ENCODE measurements at places on chromosomes 2 and 18. TPM values are rescaled to one million over a fixed set of nuclear protein-coding genes. Genes with fewer than 3 reads are reported as not detected.

The ITGB6 gene
- 77.2 TPM for polyA plus RNA-seq

The FAP gene
- polyA plus RNA-seq: 122 TPM

The POMC gene
- polyA plus RNA-seq: 20.8 TPM

DNA sequence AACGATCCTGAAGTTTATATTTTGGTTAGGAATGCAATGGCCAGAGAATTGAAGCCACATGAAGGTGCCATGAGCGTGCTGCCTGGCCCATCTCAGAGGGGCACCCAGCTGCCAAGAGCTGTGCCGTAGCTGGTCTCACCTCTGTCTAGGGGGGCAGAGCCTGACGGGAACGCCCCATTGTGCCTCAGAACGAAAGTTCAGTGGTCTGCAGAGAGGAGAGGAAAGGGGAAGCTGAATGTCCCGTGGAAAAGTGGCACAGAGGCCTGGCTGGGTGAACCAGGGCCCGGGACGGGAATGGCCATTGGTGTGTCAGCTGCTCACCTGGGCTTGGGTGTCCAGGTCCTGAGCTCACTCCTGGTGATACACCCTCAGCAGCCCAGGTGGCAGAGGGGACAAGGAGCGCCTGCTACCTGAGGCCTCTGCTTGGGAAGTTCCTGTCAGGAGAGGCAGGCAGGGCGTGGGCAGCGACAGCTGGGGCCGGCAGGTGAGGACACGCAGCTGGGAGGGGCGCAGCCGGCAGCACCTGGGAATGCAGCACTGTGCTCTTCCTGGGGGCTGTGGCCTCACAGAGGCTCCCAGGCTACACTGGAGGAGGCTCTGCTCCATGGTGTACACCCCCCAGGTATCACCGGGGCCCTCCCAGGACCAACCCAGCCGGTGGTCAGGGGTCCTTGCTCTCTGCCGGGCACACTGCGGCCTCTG, 67.3 kb downstream of the PARD6G start:
- no peak for DNase-seq

- no peak for DNase-seq
Measured at GRCh38 chr2:113739849-113740248, 16.6 kb downstream of the SLC35F5 start.

- no peak for DNase-seq
Measured at GRCh38 chr2:284896-285492, 2.9 kb downstream of the ALKAL2 start.

- DNase-seq: peak; percentile 36
Measured at GRCh38 chr18:12744103-12744502, 41.3 kb downstream of the PSMG2 start.

- no peak for DNase-seq
Measured at GRCh38 chr18:35688757-35689156, 107.2 kb downstream of the GALNT1 start.

GRCh38 chr2:156430236-156430979, 5.8 kb upstream of the GPD2 start:
- DNase-seq: no peak

The DHRS9 gene
- polyA plus RNA-seq: 0.99 TPM

The CFC1 gene
- polyA plus RNA-seq: not detected

- no peak for DNase-seq
Measured at GRCh38 chr2:216206821-216207220, 97.7 kb downstream of the XRCC5 start.

DNA sequence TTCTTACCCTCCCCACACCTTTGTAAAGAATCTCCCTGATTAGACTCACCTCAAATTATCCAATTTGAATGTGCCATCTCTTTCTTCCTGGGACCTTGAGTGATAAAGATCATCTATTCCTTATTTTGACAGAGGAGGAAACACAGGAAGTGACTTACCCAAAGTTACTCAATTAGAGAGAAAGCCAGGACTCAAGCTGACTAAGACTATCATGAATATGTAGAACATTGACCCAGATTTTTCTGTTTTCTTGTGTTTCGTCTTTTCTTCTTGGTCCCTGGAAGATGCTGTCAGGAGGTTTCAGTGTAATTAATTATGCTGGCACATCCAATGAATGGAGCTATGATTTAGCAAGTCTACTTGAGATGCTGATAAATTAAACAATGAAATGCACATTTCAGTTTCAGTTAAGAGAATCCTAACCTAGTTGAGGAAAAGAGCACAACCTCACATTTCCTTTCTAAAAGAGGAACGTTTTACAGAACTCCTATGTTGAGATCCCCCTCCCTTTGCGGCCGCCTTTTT, 380.4 kb downstream of the CLIP4 start:
- DNase-seq: no peak

- peak; percentile 55 for DNase-seq
Measured at GRCh38 chr18:79576686-79577351, 102.8 kb upstream of the CTDP1 start.

DNA sequence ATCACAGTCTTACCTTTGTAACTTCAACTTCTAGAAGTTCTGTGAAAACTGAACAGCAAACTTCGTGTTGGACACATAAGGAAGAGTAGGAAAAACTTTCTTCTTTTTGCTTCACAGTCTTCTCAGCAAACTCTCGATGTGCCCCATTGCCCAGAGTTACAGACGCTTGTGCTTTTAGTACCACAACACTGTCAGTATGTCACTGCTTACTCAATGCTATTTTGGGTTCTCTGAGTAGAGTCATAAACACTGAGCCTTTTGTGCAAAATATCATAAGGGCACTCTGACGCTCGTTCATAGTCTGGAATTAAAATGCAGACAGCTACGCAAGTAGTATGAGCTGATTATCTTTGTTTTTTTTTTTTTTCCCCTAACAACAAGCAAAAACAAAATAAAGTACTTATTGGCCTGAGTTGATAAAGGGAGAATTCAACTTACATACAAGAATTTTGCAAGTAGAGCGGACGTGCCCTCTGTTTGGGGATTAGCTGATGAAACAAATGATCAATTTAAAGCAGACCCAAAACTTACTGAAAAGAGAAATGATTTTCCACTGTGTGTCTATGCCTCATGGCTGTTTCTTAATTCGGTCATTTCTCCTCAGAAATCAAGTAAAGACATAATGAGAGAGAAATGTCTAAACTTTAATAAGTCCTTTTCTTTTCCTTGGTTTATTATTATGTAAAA, at the start of gene CDH19:
CDH19 (minus strand) TSS at position 150 of the 687 bp plus-strand sequence. CDS start 31,886 bp downstream, outside the sequence.
- DNase-seq: no peak

DNA sequence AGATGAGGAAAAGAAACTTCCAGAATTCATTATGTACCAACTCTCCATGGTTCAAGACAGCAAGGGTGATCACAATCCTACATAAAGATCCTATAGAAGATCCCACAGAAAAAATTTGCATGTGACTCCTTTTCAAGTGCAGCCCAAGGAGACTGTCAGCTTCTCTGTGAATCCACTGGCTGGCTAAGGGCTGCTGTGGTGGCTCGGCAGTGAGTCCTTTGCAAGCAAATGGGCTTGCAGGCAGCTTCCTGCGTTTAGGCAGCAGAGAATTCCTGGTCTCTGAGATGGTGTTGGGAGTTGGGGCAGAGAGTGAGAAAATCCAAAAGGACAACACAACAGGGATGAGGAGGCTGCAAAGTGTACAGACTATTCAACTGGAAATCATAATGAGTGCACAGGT, 43.4 kb downstream of the NABP1 start:
- DNase-seq: no peak

DNA sequence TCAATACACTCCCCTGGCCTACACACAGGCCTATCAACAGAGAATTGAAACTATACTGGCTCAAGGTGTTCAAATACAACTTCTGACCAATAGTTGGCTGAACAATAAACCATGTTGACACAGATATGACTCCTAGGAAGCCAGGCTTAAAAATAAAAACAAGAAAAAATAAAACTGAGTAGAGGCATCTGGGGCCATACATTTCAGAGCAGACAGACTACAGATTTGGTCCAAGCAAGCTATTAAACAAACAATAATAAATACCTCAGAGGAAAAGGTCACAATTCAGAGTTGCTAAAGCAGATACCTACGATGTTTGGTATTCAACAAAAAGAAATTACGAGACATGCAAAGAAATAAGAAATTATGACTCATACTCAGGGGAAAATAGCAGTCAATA, 132.8 kb upstream of the ACVR2A start:
- DNase-seq: no peak

GRCh38 chr2:13091455-13091854, 374.7 kb downstream of the TRIB2 start:
- DNase-seq: no peak

- no peak for DNase-seq
Measured at GRCh38 chr2:197414515-197414914, 20.3 kb downstream of the SF3B1 start.

DNA sequence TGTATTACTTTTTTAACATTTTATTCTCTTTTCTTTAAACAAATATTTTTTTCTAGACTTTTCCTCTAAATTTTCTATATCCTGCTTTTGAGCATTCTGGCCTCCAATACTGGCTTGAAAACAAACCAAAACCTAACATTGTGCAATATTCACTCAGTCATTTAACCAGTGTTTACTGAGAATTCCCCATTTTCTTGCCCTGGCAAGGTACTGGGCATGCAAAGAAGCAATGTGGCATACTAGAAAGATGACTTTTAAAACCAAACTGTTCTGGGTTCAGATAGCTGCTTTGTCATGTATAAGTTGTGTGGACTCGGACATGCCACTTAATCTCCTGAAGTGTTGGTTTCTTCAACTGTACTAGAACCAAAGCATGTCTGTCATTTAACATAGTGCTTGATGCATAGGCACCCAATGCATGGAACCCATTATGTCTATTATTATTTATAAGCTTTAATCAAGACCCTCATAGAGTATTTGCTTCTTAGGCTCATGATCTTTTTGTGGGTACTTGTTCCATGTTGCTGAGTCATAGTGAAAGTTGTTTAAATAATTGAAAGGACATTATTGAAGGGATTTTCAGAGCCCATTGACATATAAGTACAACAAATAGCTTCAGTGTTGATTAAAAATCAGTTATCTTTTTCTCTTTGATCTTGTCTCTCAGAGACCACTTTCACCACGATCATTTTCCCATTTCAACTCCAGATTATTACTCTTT, 185.4 kb upstream of the OSR1 start:
- no peak for DNase-seq

- no peak for DNase-seq
Measured at GRCh38 chr2:39603436-39603835, 62.3 kb upstream of the TMEM178A start.

- DNase-seq: no peak
Measured at GRCh38 chr18:61887838-61888237, 5.0 kb downstream of the RNF152 start.

GRCh38 chr18:31516437-31516836, 18.5 kb downstream of the DSG2 start:
- DNase-seq: no peak

The TCF7L1 gene
- polyA plus RNA-seq: not detected

The HOXD3 gene
- polyA plus RNA-seq: 2.3 TPM

All from muscle of arm (tissue), 14 donors.